Peyer's patch (tissue), 4 donors: ENCODE measurements at places on chromosomes 3 and 15.

GRCh38 chr3:41652931-41653330 lies 309.0 kb downstream of the ULK4 start:
- DNase-seq: no peak

GRCh38 chr3:20055842-20056241 lies 15.6 kb downstream of the KAT2B start:
- DNase-seq: no peak

GRCh38 chr3:29668728-29669127 lies 387.9 kb downstream of the RBMS3 start:
- no peak for DNase-seq

- no peak for DNase-seq
Observed at GRCh38 chr15:68729789-68730411, 90.8 kb downstream of the ANP32A start.

DNA sequence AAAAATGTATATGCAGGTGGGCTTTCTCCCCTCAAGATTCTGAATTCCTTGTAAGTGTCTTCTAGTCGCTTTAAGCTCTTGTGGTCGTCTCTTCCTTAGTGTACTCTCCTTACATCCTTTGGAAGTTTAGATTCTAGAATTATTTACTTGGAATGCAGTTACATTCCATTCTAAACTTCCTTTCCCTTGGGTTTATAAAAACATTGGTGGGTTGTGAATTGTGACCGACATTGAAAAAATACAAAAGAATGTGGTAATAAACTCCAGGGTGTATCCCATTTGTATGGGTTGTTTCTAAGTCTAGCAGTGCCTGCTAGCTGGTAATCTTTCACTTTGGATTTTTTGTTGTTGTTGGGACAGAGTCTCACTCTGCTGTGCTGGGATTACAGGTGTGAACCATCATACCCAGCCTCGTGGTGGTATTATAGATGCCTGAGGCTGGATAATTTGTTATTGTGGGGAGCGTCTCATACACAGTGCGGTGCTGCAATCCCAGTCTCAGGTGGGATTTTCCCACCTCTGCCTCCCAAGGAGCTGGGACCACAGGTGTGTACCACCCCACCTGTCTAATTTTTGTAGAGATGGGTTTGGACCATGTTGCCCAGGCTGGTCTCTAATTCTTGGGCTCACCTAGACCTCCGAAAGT lies 9.1 kb downstream of the CHD2 start:
- no peak for DNase-seq

DNA sequence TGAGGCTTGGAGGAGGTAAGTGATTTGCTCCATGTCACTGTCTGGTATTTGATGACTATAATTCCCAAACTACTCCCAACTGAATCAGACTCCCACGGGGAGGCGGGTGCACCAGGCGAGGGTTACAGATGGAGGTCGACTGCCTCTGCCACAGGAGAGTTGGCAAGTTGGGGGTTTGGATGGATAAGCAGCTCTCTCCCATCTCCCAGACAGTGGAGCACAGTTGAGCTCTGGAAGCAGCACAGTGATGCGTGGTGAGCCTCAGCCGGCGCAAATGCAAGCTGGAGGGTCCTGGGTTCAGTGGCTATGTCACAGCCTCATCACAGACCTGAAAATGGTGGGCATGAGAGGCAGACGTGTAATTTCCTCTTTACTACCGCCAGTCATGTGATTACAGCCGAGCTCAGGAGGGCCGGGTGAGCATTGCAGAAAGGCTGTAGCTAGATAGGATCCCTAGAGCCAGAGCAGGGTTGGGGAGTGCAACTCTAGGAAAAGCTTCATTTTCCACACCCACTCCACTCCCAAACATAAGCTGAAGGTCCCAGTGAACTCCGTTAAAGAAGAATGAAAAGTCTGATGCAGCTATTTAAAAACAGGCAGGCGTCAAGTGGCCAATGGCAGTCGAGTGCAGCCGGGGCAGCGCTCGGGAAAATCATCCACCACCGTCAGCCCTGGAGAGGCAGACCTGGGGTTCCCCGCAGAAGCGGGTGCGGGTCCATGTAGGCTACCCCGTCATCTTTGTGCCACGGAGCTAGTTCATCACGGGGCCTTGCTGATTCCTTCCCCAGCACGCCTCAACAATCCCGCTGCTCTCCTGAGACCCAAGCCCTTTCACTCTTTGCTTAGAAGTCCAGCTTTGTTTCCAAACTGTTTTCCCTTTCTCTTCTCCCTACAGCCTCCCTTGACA lies 33.3 kb upstream of the VPS8 start:
- DNase-seq: no peak

DNA sequence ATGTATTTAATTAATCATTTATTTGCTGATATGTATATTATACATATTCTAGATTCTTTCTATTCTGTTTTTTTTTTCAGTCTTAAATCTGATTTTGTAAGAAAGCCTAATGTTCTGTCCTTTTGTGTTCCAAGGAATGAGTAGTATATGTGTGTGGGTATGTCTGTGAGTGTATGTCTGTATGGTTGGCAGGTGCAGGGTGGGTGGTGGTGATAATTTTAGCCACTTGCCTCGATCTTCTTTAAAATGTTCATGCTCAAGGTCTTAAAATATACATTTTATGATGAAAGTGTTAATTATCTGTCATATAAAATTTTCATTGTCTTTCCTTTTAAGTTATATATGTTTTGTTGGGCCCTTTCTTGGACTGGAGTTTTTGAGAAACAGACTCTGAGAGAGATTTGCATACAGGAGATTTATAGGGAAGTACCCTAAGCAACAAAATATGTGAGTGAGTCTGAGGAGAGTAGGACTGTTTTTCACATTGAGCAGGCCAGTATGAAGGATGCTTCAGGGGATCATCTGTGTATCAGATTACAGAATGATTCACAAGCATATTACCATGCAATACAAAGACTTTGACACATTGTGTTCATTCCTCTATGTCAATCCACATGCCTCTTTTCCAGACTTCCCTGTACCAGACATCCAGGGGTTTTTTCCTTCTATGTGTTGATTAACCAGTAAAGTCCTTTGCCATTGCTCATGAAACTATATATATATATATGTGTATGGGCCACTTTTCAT lies 211.0 kb upstream of the DPPA4 start:
- no peak for DNase-seq

DNA sequence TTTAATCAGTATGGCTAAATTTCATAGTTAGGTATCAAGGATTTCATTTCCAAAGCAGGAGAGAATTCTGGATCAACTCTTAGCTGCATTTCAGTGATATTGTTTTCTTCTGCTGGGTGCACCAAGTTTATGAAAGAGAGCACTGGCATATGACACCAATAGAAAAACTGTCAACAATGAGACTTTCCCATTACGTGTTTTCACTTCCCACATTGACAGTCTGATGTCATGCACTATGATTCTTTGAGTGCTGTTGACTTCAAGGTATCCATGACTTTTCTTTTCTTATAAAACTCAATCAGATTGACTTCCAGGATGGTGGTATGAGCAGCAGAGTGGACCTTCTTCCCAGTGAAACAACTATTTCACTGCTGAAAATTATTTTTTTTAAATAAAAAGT lies 476.1 kb downstream of the EDEM1 start:
- DNase-seq: no peak

GRCh38 chr15:78105476-78106241 lies 13.3 kb downstream of the SH2D7 start:
- DNase-seq: peak; percentile 44

- peak; percentile 65 for DNase-seq
Observed at GRCh38 chr3:50345586-50346234, at the start of gene ZMYND10. TSS of gene ZMYND10 (minus strand) at chr3:50345732. CDS start at chr3:50345579, 153 bp downstream.

DNA sequence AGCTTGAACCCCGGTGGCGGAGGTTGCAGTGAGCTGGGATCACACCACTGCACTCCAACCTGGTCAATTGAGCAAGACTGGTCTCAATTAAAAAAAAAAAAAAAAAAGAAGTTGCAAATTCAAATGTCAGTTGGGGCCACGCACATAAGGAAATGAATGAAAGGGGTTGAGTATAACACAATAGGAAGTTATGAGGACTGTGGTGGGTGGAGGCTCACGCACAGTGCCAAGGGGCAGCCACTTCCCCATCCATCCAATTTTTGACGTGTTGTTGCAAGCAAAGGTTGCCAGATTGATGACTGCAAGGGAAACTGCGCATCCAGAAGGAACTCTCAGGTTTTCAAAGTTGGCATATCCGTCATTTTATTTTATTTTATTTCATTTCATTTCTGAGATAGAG lies 532.2 kb downstream of the NTRK3 start:
- DNase-seq: no peak

- DNase-seq: no peak
Observed at GRCh38 chr15:78149805-78150751, 916 bp downstream of the IDH3A start.

GRCh38 chr3:29275309-29275708 lies 5.6 kb upstream of the RBMS3 start:
- no peak for DNase-seq

GRCh38 chr3:191263850-191264249 lies 64.8 kb downstream of the OSTN start:
- DNase-seq: no peak

GRCh38 chr3:52874160-52874701 lies 23.1 kb downstream of the STIMATE start:
- no peak for DNase-seq

DNA sequence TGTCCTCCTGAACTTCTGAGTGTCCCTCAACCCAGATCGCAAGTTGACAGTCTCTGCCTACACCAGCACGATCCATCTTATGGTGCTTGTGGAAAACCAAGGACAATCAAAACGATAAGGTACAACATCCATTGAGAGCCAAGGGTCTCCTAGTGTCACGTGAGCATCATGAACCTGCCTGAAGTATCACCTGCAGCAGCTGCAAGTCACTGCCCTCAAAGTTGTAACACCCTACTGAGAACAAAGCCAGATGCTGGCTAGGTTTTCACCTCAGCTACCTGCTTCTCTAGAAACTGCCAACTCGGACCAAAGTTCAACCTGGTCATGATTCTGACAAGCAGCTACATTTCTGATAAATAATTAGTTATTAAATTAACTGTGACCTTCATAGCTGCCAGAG lies 17.5 kb downstream of the C2CD4B start:
- no peak for DNase-seq

- no peak for DNase-seq
Observed at GRCh38 chr3:64956711-64957325, 269.0 kb upstream of the ADAMTS9 start.

DNA sequence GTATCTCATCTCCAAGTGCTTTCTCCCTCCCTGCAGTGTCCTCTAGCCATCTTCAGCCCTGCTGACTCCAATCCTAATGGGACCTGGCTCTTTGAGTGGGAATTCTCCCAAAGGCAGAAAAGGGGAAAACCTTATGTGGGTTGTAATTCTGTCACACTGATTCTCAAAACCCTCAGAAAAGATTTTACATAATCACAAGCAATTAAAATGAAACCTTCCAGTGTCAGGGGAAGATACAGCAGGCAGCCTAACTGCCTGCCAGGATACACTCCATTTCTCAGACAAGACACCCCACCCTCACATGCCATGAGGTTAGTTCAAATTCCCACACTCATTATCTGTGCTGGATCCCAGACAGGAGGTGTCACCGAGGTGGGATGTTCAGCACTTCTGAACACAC lies 121.4 kb downstream of the RFTN1 start:
- no peak for DNase-seq

- no peak for DNase-seq
Observed at GRCh38 chr3:137259089-137259488, 301.3 kb downstream of the IL20RB start.

- DNase-seq: no peak
Observed at GRCh38 chr3:174776636-174777035, 82.5 kb upstream of the NAALADL2 start.

- no peak for DNase-seq
Observed at GRCh38 chr3:4629095-4630007, 136.2 kb downstream of the ITPR1 start.

DNA sequence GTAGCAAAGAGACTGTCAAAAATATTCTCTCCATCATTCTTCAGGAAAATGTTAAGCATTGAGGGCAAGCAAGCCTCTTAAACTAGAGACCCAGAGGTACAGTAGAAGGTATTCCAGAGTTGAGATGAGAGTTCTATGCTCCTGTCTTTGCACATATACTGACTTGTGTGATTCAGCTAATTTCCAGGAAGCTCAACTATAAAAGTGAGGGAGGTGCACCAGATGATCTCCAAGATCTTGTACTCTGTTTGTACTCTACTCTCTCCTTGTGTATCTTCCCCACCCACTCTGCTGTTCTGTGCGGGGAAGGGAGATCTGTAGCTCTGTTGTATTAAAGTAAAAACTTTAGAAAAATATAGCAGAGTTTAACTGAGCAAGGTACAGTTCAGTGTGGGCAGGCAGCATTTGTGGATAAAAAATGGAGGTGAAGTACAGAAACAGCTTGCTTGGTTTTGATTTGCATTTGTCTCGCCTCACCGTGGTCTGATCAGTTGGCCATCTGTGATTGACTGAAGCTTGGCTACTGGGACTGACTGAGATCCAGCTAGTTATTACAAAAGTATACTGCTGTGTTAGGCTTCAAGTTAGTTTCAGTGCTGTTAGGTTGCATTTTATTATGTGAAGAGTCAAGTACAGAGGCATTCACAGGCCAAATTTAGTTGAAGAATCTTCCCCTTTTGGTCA lies 463.1 kb upstream of the GOLIM4 start:
- DNase-seq: no peak

DNA sequence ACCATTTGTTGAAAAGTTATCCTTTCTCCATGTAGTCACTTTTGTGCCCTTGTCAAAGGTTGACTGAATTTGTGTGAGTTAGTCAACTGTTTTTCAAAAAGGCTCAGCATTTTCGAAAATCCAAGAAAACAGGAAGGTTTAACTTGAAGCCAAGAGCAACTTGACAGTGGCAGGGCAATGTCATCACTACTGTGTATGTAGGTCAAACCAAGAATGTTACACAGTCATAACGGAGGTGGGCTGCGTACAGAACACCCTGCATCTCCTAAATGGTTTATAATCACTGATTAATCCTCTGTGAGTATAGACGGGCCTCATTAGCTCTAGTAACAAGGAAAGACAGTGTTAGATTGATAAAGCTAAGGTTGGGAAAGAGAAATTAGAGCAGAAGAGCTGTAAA lies 1064.9 kb downstream of the FHIT start:
- no peak for DNase-seq

- no peak for DNase-seq
Observed at GRCh38 chr3:23754215-23754614, 51.5 kb upstream of the UBE2E1 start.

GRCh38 chr3:37580237-37580636 lies 281.4 kb upstream of the CTDSPL start:
- DNase-seq: no peak

- DNase-seq: no peak
Observed at GRCh38 chr3:118472586-118472985, 562.1 kb downstream of the IGSF11 start.

- DNase-seq: no peak
Observed at GRCh38 chr15:64747578-64747977, 27.8 kb downstream of the RBPMS2 start.
